Adipocyte (in vitro differentiated cells): ENCODE measurements at places on chromosomes 13 and 19.

- no peak for DNase-seq
Observed at GRCh38 chr13:81990652-81991051, 1649.7 kb upstream of the SPRY2 start.

GRCh38 chr19:58395220-58395978 is at the start of gene RNF225:
Gene RNF225, plus strand, starts transcription at chr19:58395656. Its CDS starts 434 bp downstream, at chr19:58396090.
- no peak for DNase-seq

DNA sequence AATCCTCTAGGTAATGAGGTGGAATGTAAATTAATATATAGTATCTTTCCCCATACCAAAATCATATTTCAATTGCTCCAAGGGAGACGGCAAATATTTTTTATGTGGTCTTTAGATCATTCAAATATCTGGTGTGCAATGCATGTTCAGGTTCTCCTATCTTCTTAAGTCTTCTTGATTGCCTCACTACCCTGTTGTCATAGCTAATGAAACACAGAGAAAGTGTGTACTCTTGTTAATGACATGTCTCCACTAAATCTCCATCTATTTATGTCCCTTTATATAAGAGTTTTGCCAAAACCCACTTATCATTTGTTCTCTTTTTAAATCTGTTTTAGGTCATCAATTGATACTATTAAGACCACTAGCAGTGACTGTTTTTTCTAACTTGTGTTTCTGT is 6.6 kb downstream of the STARD13 start:
- DNase-seq, result no peak

GRCh38 chr13:33270895-33271538 is 14.5 kb downstream of the STARD13 start:
- DNase-seq, result peak; percentile 69

- DNase-seq, result peak; percentile 55
Observed at GRCh38 chr19:48271531-48272151, 1.8 kb downstream of the ZNF114 start.

DNA sequence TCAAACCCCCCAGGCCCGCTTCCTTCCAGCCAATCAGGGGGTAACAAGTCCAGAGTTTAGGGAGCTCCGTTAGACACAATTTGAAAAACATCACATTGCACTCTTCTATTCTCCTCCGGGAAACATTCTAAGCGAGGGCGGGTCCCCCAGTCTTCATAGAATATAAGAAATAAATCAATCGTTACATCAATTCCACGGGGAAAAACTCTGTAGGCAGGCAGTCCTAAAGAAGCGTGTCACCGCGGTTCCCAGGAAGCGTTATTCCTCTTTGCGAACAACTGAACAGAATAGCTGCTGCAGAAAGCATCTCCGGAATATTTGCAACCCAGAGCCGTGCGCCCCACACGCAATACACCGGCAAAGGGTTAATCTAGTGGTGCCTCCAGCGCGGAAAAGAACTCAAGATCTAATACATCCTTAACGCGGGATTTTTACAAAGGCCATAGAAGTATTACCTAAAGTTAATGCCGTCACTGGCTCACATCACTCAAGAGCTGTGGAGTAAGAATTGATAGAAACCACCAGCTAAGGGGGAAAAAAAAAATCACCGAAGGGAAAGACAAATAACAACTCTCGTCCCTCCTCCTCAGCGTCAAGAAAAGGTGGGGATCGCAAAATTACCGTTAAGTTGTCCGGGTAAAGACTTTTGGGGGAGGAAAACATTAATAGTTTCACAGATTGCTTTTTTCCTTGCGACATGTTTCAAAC is 65.1 kb downstream of the KCNRG start:
- peak; percentile 71 for DNase-seq

- DNase-seq, result no peak
Observed at GRCh38 chr19:15595069-15595468, 19.9 kb upstream of the CYP4F8 start.

DNA sequence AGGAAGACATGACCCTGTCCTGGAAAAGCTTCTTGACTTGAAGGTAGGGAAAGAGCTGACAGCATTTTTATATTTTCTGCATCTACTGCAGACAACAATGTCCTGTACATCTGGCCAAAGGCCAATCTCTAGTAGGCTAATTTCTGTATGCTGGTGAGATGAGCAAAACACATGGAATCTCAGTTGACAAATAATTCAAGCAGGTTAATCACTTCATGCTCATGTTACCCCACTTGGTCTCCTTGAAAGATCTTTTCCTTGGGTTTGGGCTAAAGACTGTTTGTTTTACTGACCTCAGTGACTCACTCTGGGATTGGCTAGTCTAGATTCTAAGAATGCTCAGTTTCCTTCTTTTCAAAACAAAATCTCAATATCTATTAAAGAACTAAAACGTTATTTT is 298.8 kb downstream of the LMO7 start:
- DNase-seq, result peak; percentile 48

DNA sequence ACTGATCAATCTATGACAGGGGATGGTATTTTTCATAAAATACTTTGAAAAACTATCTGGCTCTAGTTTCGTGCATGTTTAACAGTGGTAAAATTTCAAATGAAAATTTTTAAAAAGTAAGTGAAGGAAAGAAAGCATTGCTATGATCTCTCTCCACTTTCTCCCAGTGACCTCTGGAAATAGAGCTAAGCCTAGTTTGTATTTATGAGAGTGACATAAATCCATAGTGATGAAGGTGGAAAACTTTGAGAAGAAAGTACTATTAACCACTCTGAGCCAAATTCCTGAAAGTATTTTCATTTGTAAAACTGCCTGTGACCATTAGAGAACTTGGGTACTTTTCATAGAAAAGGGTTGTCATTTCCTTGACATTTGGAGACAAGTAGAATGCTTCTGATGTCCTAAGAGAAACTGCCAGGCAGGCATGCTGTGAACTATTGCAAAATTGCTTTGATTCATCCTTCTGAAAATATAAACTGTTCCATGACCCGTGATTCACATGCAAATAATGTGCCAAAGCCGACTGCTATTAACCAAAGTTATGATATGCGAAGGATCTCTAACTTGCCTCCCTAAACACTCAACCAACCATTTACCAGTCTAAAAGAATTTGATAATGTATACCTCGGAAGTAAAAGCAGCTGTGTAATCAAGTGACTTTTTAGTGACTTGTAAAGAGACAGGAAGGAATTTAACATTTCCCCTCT is 133.2 kb downstream of the VWA8 start:
- peak; percentile 93 for DNase-seq

DNA sequence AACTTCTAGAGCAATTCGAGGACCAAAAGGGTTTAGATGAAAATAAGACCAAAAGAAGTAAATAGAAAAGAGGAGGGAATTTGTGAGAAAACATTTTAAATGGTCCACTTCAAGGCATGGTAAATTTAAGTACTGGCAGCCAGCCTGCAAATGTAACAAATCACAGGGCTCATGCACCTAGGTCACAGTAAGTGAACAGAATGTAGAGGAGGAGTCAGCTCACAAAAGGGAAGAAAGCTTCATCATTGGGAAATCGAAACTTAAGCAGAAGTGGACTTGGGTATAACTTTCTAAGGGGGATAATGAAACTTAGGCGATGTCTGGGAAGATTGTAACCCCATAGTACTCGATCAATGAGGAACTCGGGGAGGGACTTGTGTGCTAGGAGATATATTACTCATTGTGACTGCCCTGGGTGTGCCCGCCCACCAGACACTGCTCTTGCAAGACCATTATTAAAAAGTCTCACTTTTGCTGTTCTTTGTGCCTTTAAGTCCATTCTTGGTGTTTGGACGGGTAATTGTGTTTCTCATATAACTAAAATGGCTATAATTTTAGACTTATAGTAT is 1053.6 kb upstream of the MIR17HG start:
- no peak for DNase-seq

DNA sequence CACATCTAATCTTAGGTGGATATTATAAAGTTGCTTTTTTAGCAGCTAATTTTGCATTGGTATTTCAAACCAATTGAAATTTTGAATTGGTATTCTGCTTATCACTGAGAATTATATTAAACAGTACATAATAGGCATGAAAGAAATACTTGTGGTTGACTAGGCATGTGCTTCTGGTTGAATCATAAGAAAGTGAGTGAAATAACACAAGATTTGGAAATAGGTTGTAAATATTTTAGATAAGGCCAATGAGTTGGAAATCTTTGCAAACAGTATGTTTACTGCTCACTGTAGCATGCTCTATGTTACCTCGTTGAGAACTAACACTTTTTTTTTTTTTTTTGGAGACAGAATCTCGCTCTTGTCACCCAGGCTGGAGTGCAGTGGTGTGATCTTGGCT is 66.8 kb upstream of the RFC3 start:
- DNase-seq, result peak; percentile 71

GRCh38 chr13:113474179-113474578 is 16.3 kb downstream of the DCUN1D2 start:
- peak; percentile 21 for DNase-seq

- no peak for DNase-seq
Observed at GRCh38 chr19:5188548-5189317, 151.9 kb downstream of the PTPRS start.

- peak; percentile 8 for DNase-seq
Observed at GRCh38 chr19:35519291-35519690, 5.8 kb upstream of the DMKN start.

GRCh38 chr13:80841414-80841813 is 500.5 kb upstream of the SPRY2 start:
- DNase-seq, result no peak

- no peak for DNase-seq
Observed at GRCh38 chr13:41398494-41399170, 58.7 kb upstream of the RGCC start.

DNA sequence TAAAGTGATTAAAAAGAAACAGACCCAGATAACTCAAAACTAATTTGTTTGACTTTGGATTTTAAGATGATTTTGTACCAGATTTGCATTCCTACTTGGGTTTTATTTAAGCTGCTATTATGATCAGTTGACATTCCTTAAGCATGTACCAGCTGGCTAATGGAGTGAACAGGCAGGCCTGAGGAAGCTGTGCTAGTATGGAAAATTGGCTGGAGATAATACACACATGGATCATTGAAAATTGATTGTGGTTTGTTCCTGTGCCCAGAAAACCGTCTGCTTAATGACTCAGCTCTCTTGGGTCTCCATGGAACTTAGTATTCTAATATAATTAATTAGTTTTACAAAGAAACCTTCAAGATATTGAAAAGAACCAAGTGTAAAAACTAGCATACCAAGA is 22.6 kb downstream of the POLR1D start:
- peak; percentile 54 for DNase-seq

GRCh38 chr13:99065235-99066015 is 87.6 kb upstream of the DOCK9 start:
- DNase-seq, result no peak

- DNase-seq, result peak; percentile 98
Observed at GRCh38 chr19:47274071-47274890, at the start of gene INAFM1. Gene INAFM1, plus strand, starts transcription at chr19:47274885. Its CDS starts 35 bp downstream, at chr19:47274920.

DNA sequence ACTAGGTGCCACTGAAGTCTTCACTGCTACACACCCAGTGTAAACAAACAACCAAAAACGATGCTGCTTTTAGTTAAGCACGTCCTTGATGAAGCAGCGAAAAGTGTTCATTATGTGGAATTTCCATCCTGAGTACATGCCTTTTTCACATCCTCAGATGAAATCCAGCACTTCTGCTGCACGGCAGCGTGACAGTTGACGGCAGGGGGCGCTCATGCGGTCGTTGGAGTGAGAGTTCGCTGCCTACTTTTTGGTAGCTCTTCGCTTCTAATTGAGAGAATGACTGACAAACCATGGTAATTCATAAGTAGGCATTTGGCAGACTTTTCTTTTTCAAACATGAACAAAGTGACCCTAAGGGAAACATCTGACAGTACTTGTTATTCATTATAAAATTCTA is 1124.9 kb downstream of the EFNB2 start:
- no peak for DNase-seq

DNA sequence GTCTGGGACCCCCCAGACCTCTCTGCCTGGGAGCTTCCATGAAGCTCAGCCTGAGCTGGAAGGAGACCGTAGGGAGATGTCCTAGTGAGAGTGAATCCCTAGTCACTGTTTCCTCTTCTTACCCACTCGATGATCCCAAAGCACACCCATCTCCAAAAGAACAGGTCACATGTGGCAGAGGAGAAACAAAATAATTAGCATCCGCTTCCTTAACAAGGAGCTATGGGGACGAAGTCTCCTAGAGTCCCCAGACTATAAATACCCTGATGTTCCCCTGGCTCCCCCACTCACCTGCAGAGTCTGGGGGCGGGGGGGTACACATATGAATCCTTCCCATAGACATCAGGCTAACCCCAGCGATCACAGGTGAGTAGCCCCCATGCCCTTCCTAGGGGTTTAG is at the start of gene OR1I1:
Gene OR1I1 (plus strand): TSS at position 301 of the 400 bp plus-strand sequence. CDS start 4,855 bp downstream, outside the sequence.
- no peak for DNase-seq

DNA sequence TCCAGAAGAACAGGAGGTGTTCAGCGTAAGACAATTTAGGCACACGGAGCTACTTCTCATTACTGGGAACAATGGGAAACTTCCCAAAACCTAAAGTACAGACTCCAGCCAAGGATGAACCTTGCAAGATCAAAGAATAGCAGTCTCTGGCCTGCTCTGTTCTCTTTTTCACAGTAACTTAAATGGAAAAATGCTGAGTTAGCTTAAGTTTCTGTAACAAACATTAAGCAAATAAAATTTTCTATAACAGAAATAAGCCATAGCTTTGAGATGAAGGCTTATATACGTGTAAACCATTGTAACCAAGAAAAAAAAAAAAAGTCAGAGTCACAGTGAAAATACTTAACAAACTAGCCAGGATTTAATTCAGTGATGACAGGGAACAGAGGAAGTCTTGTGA is 18.2 kb upstream of the ZNF460 start:
- DNase-seq, result no peak

DNA sequence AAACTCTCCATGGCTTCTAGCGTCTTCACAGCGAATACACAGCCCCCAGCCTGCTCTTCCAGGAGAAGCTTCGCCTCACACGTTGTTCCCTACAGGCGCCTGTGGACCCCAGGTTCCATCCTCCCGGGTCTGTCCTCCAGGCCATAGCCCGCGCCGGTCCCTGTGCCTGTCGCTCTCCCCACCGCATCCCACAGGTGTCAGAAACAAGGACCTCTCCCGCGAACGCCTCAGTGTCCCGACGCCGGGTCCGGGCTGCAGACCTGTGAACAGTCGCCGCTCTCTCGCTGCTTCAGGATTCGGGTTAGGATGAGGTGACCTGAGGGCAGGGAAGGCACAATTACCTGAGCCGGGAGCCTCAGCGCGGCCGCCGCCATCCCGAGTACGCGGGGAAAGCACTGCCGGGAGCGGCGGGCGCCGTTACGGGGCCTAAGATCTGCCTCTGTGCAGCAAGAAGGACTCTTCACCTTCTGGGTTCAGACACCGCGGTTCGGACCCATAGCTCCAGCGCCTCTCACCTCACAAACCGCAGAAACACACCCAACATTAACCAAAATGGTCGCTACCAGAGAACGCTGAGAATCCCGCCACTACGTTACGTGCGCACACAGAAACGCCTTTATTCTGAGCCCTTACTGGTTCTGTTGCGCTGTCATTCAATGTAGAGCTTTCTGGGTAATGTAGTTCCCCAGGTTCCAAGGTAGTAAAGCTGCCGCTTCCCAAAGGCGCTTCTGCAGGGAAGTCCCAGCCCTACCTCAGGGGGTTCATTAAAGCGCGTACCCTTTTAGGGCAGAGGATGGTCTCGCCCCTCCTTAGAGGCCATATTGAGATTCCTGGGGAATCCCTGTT is at the start of gene ZNF418:
Gene ZNF418 (minus strand): TSS at position 583 of the 846 bp plus-strand sequence. CDS start 1,580 bp downstream, outside the sequence.
- peak; percentile 80 for DNase-seq

GRCh38 chr19:49155820-49156346 is 687 bp upstream of the HRC start:
- DNase-seq, result no peak
